ENCODE measurements at places on chromosomes 6 and 20.

- DNase-seq, result peak; percentile 95
These were observed at the start of gene FOXC1 for GRCh38 chr6:1609648-1610496. Gene FOXC1 (plus strand): TSS chr6:1609915. CDS start chr6:1610446, 531 bp downstream.

DNA sequence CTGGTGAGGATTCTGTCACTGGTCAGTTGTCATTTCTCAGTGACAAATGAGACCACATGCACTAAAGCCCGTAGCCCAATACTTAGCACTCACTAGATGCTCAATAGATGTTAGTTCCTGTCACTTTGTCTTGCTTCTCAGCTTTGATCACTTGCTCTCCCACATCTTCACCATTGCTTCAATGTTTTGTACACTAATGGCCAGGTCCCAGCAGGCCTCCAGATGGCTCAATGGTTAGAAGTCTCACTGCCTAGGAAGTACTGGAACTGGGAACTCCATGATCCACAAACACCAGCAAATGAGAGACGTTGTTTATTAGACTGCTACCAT is 502.8 kb upstream of the JARID2 start:
- no peak for DNase-seq

GRCh38 chr20:6704132-6704861 is 63.2 kb upstream of the BMP2 start:
- DNase-seq, result peak; percentile 15

DNA sequence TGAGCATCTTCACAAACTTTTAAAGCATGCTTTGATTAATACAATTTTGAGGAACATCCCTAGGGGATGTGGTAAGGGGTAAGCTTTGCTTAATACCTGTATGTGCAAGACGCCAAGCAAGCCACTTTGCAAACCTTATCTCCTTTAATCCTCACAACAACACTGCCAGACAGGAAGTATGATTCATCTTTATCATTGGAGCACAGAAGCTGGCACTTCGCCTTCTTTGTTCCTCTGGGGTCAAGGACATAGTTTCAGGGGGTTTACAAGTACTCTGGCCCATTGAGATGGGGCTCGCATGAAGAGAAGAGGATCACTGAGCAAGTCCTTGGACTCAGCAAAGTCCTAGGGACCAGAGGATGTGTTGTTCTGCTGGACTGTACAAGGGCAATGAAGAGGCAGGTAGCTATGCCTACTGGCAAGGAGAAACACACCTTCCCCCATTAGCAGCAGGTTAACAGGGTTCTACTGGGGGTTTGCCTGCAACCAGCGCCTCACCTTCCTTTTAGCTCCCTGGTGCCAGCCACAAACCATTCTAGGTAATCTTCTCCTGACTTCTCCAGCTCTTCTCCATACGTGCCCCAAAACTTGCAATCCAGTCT is 8.8 kb downstream of the TMEM244 start:
- DNase-seq, result no peak

- DNase-seq, result peak; percentile 93
These were observed 41.0 kb upstream of the RAB23 start for GRCh38 chr6:57262901-57263694.
